ENCODE measurements at places on chromosomes 3 and 15. TPM values are rescaled to one million over a fixed set of nuclear protein-coding genes. Genes with fewer than 3 reads are reported as not detected.

Gene DNAJA4
- polyA plus RNA-seq: 0.32 TPM

Gene SCAANT1
- not detected for polyA plus RNA-seq

Gene GOLGA6A
- not detected for polyA plus RNA-seq

Gene GABRB3
- 0.36 TPM for polyA plus RNA-seq

Gene CLDN16
- polyA plus RNA-seq: 0.22 TPM

Gene ELP6
- polyA plus RNA-seq: 49.4 TPM

GRCh38 chr3:115475178-115476041, 147.9 kb upstream of the GAP43 start:
- DNase-seq: no peak

DNA sequence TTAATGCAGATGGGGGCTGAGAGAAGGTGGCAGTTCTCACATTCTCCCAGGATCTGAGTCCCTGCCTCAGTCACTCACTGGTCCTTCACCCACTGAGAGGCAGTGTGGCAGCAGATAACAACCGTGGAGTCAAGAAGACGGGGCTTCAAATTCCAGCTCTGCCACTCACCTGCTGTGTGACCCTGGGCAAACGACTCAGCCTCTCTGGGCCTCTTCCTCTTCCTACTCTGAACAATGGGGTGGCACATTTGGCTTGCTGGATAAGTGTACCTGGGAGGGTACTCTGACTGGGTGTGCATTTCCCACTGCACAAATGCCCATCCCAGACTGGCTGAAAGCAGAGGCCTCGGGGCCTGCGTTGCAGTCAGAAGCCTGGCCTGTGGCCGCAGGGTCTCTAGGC, 10.0 kb upstream of the IQSEC1 start:
- no peak for DNase-seq

DNA sequence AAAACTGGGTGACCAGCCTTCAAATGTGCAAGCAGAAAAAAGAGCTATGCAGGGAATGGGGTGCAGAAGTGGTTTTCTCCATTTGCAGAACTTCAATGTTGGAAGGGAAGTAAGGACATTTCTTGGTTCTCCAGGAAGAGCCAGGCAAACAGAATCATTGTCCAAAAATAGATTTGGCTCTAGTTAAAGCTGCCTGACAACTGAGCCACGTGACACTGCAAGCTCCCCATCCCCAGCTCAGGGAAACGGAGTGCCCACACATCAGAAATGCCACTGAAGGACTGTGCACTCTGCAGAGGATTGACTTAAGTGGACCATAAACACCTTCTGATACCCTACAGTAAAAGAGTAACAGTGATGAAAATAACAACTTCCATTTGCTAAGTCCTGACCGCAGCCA, 195.6 kb upstream of the NSMCE3 start:
- no peak for DNase-seq

DNA sequence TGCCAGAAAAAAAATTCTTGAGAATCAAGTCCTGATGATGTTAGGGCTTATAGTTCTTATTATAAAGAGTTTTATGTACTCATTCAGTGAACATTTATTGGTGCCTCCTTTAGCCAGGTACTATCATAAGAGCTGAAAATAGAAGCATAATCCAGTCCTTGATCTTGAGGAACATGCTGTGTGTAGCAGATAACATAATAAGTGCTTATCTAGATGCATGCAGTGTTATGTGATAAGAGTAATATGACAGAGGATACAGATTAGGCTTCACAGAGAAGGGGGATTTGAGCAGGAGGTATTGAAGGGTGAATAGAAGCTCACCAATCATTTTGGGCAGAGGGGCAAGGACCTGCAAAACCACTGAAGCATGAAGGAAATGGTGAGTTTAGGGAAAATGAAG, 1.1 kb downstream of the CCR2 start:
- DNase-seq: no peak

- no peak for DNase-seq
These were observed 362.3 kb upstream of the GOLIM4 start for GRCh38 chr3:168457954-168458539.

- DNase-seq: no peak
These were observed 32.7 kb downstream of the PDIA5 start for GRCh38 chr3:123099331-123100192.

DNA sequence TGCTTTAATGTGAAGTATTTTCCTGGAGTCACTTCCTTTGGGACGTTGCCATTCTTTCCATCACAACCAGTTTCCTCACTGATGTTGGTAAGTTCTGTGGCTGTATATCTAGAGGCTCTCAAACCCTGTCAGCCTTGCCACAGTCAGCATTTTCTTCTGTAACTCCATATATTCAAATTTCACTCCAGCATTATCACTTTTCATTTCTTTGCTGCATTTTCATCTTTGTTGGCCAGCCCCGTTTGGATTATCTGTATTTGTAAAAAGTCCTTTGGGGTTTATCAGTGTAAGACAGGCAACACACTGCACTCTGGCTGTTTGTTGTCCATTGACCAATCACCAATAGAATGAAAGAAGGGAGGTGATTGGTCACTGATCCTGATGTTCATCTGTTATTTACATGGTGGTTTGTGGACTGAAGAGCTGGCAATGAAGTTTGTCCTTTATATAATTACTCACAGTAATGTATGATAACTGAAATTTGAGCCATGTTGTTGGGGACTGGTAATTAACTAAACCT, 20.3 kb downstream of the GMPS start:
- DNase-seq: peak; percentile 53

DNA sequence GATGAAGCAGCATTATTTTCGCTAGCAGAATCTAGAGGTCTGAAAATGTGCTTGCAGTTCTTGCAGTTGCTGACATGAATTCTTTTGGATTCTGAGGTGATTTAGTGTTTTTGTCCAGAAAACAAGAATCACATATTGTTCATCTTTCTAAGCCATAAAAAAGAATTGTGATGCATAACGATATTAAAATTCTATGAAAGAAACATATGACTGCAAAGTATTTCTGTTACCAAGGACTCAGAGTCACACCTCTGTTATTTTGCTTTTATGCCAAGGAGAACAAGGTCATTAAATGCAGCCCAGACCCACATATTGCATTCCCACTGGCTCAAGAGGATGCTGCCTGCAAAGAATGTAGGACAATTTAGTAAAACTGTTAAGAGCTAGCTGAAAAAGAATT, 299.8 kb upstream of the GPR149 start:
- DNase-seq: no peak

- peak; percentile 90 for DNase-seq
These were observed 39.4 kb downstream of the VGLL4 start for GRCh38 chr3:11604139-11604892.

DNA sequence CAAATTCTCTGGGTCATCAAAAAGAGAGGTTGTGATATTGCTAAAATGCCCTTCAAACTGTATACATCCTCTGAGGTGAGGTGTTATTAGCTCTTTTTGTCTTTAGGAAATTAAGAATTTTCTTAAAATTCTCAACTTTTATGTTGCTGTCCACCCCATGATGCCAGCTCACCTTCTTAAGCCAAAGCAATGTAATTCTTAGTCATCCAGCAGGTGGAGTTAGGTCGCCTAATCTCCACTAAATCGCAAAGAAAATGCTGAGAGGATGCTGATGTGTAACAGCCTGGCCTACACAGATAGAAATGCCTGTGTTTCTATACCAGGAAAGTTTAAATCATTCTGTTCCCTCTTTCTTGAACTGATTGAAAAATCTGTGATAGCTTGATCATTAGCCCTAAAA, 770.2 kb upstream of the ALCAM start:
- DNase-seq: peak; percentile 67

DNA sequence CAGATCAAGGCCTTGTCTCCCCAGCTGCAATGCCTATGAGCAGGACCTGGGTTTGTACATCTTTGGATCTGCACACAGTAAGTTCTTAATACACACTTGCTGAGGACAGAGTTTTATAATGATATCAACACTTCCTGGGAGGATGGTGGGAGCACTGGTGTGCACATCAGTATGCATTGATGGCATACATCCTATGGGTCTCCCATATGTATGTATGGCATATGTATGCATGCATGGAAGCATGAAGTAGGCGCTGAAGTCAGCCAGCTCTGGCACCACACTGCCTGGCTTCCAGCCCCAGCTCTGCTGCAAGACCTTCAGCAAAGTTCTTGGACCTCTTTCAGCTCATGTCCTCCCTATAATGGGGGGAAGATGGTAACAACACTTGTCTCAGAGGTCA, 68.2 kb downstream of the MYLK start:
- no peak for DNase-seq

DNA sequence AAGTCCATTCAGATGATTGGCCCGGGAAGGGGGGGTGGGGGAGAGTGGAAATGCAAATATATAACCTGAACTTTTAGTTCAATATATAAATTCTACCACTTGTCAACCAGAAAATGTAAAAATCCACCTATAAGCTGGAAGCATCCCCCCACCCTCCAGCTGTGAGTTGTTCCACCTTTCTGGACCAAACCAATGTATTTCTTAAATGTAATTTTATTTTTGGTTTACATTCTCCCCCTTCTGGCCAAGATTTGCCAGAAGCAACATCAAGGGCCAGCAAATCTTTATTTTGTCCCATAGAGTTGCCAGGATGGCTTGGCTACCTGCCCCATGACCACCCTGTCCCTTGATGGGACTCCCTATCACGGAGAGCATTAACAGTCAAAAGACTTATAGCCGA, 545.7 kb downstream of the TBL1XR1 start:
- no peak for DNase-seq

- no peak for DNase-seq
These were observed 65.8 kb upstream of the FLNB start for GRCh38 chr3:57942388-57942787.

- DNase-seq: no peak
These were observed 178.4 kb downstream of the RPLP1 start for GRCh38 chr15:69631005-69631404.

DNA sequence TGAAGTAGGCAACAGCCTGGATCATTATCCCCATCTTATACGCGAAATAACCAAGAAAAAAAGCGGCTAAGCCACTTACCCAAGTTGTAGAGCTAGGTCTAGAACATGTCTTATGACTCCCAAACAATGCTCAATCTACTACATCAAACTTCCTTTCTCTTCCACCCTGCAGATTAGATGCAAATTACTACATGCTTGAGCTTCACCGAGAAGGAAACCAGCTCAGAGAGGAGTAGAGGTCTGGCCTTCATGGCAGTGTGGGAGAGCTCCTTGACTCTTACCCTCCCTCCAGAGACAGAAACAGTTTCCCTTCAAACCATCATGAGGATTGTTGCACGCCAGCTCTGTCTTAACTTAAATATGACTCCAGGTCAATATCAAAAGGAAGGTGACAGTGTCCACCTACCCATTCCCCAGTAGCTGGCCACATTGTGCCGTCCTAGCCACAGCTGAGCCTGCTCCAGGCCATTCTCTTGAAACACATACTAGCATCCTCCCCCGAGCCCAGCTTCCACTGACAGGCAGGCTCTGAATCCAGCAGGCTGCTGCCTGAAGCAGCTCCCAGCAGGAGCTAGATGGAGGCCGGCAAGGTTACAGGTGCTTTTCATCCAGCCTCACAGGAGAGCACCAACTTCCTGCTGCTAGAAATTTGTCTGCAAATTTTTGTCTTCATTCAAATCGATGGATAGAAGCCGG, 56.8 kb downstream of the CPN2 start:
- no peak for DNase-seq

Data from IMR-90 (cell line).